Smooth muscle cell of bladder (primary cell): ENCODE measurements at places on chromosomes 4 and X. TPM values are rescaled to one million over a fixed set of nuclear protein-coding genes. Genes with fewer than 3 reads are reported as not detected.

CSAG3 gene
- total RNA-seq, result not detected in 2 replicates

ATP1B4 gene
- total RNA-seq, result not detected in 2 replicates

CFP gene
- total RNA-seq, result 0.14 and 0.46 TPM in 2 replicates

BEX2 gene
- total RNA-seq, result 0.83 and 1.3 TPM in 2 replicates

HSFX4 gene
- total RNA-seq, result not detected in 2 replicates

APELA gene
- total RNA-seq, result not detected in 2 replicates

RTL5 gene
- 0.85 and 1.6 TPM in 2 replicates for total RNA-seq

MAGEE1 gene
- total RNA-seq, result 0.43 and 1.1 TPM in 2 replicates

CTSO gene
- 15.8 and 22.0 TPM in 2 replicates for total RNA-seq

DSPP gene
- not detected in 2 replicates for total RNA-seq

KLHL13 gene
- 39.1 and 55.6 TPM in 2 replicates for total RNA-seq

FOXP3 gene
- not detected in 2 replicates for total RNA-seq

OTOP1 gene
- not detected in 2 replicates for total RNA-seq

ASMT gene
- total RNA-seq, result not detected in 2 replicates

SLC4A4 gene
- total RNA-seq, result 9.2 and 25.9 TPM in 2 replicates

TAF7L gene
- total RNA-seq, result 0.37 and 0.43 TPM in 2 replicates

GUCY1B1 gene
- 6.3 and 10.2 TPM in 2 replicates for total RNA-seq

CDX4 gene
- total RNA-seq, result not detected in 2 replicates

DDX53 gene
- total RNA-seq, result not detected in 2 replicates

DCHS2 gene
- total RNA-seq, result under 0.01 TPM in 2 replicates

SRPX2 gene
- 29.2 and 32.7 TPM in 2 replicates for total RNA-seq

PNMA6F gene
- not detected in 2 replicates for total RNA-seq

RBM46 gene
- total RNA-seq, result 0.09 TPM in 1 of 2 replicates, not detected in the other

REELD1 gene
- not detected in 2 replicates for total RNA-seq

USP51 gene
- total RNA-seq, result 1.1 and 1.9 TPM in 2 replicates

GATA1 gene
- total RNA-seq, result not detected in 2 replicates

RTL9 gene
- total RNA-seq, result under 0.01 and 0.14 TPM in 2 replicates

NHS gene
- total RNA-seq, result 1.2 and 1.3 TPM in 2 replicates

HSD17B10 gene
- 67.3 and 101 TPM in 2 replicates for total RNA-seq

FGFR3 gene
- total RNA-seq, result 1.6 and 1.7 TPM in 2 replicates

SPANXA2 gene
- 0.28 TPM in 1 of 2 replicates, not detected in the other for total RNA-seq

RNF150 gene
- 0.28 and 1.1 TPM in 2 replicates for total RNA-seq

BEND4 gene
- 0.09 TPM in 1 of 2 replicates, not detected in the other for total RNA-seq
